Naive thymus-derived CD4-positive, alpha-beta T cell (primary cell): ENCODE measurements at places on chromosomes 7 and 10. TPM values are rescaled to one million over a fixed set of nuclear protein-coding genes. Genes with fewer than 3 reads are reported as not detected.

Gene ERLIN1
- total RNA-seq: 8.3 TPM

- DNase-seq: no peak
- H3K36me3 ChIP-seq: no peaks in the 10 kb centered on the region
- H3K4me1 ChIP-seq: no peaks in the 10 kb centered on the region
- H3K27ac ChIP-seq: no peak overlapping the region
- H3K4me3 ChIP-seq: no peak overlapping the region
- no peaks in the 10 kb centered on the region for H3K27me3 ChIP-seq
Measured at GRCh38 chr10:57535306-57535705, 732.4 kb downstream of the IPMK start.

DNA sequence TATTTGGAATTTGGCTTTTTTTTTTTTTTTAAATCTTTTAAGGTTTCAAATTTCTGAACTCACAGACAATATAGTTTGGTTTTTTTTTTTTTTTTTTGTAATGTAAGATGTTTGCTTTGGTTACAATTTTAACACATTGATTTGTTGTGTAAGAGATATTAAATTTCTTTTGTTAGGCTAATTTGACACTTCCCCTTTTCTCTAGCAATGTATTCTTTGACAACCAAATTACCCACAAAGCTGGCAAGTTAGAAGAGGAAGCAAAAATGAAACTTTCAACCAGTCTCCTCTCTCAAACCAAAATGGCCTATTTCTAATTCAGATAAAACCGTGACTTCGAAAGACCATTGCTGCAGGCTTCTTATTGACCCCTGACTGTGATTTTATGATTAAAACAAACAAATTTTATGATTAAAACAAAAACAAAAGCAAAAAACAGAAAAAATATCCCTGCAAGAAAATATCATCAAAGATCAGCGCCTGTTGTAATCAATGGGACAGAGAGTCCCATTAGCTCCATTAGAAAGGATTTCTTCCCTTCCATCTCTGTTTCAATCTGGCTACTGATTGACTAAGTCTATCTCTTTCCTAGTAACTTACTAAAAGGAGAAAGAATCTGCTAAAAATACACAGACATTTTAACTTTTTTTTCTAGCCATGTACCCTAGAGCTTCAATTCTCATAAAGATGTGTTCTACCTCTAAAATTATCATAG is 489.2 kb downstream of the MDFIC start:
- no peaks in the 10 kb centered on the region for H3K36me3 ChIP-seq
- DNase-seq: no peak
- H3K4me3 ChIP-seq: no peak overlapping the region
- no peaks in the 10 kb centered on the region for H3K4me1 ChIP-seq
- H3K27ac ChIP-seq: no peak overlapping the region

GRCh38 chr10:71255808-71256660 is 43.7 kb downstream of the UNC5B start:
- no peaks in the 10 kb centered on the region for H3K4me1 ChIP-seq
- no peak for DNase-seq
- H3K27ac ChIP-seq: no peak overlapping the region

- peak overlapping the region; percentile 37 for H3K4me3 ChIP-seq
- DNase-seq: peak; percentile 73
- H3K27ac ChIP-seq: peak overlapping the region; percentile 59
Measured at GRCh38 chr7:105677817-105678573, 96.7 kb upstream of the EFCAB10 start.

Gene CALML5
- not detected in 2 replicates for total RNA-seq

Gene PCDH15
- total RNA-seq: not detected

Gene UCN3
- not detected for total RNA-seq

GRCh38 chr10:98611436-98611835 is 164.7 kb upstream of the HPS1 start:
- no peaks in the 10 kb centered on the region for H3K4me1 ChIP-seq
- no peak overlapping the region for H3K4me3 ChIP-seq
- no peak overlapping the region for H3K27ac ChIP-seq
- H3K36me3 ChIP-seq: no peaks in the 10 kb centered on the region
- no peaks in the 10 kb centered on the region for H3K27me3 ChIP-seq

- no peaks in the 10 kb centered on the region for H3K4me1 ChIP-seq
- no peaks in the 10 kb centered on the region for H3K27me3 ChIP-seq
- no peaks in the 10 kb centered on the region for H3K36me3 ChIP-seq
- no peak overlapping the region for H3K4me3 ChIP-seq
- DNase-seq: no peak
Measured at GRCh38 chr7:151805191-151805590, 71.7 kb downstream of the PRKAG2 start.

DNA sequence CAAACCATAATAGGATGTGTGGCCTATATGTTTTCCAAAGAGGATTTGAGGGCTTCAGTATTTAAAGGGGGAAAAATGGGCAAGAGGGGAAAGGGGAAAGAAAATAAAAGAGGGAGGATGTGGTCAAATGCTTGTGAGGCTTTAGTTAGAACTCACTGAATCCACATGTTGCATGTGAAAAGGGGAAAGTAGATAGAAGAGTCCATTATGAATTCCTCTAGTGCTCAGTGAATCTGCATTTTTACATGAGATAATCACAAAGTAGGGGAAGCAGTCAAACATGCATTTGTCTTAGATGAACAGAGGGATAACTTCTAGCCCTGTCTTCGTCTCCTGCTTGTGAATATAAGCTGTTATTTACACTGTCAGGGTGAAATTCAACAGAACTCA is 24.6 kb upstream of the AKAP9 start:
- H3K36me3 ChIP-seq: no peaks in the 10 kb centered on the region
- H3K4me1 ChIP-seq: peaks cover 3% of the 10 kb centered on the region
- no peak overlapping the region for H3K4me3 ChIP-seq
- no peak for DNase-seq

DNA sequence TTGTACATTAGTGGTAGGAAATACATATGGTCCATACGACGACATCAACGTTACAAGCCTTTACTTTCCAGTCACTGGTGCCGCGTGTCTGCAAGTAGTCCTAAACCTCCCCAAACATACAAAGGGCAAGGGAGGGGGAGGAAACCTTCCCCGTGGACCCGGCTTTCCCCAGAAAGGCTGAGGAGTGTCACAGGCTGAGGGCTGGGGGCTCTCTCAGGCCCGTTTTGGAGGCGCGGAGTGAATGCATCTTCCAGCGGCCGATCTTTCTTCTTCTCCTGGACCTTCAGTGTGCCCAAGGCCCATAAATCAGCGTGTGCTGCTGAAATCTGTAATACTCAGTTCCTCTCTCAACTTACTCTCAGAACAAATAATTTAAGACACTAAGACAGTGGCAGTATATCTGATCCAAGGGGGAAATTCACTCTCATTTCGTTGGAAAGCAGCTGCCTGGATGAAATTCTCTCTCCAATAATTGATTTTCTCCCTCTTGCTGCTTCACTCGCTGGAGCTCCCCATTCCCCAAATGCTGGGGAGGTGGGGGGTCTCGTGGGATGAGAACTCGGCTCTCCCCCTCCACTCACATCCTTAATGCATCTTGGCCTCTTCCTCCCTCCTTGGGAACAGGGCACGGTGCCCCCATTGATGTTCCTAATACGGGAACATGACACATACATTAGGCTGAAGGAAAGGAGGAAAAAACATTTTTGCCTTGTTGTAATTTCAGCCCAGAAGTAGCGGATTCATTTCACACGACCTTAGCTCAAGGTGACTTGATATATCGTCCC is 126.1 kb downstream of the ADARB2 start:
- H3K27me3 ChIP-seq: peaks cover 5% of the 10 kb centered on the region
- H3K4me3 ChIP-seq: no peak overlapping the region
- no peaks in the 10 kb centered on the region for H3K4me1 ChIP-seq
- no peak for DNase-seq

- H3K27me3 ChIP-seq: no peaks in the 10 kb centered on the region
- DNase-seq: no peak
- H3K4me1 ChIP-seq: no peaks in the 10 kb centered on the region
- H3K4me3 ChIP-seq: no peak overlapping the region
- H3K36me3 ChIP-seq: no peaks in the 10 kb centered on the region
Measured at GRCh38 chr10:129511758-129512157, 44.7 kb downstream of the MGMT start.

DNA sequence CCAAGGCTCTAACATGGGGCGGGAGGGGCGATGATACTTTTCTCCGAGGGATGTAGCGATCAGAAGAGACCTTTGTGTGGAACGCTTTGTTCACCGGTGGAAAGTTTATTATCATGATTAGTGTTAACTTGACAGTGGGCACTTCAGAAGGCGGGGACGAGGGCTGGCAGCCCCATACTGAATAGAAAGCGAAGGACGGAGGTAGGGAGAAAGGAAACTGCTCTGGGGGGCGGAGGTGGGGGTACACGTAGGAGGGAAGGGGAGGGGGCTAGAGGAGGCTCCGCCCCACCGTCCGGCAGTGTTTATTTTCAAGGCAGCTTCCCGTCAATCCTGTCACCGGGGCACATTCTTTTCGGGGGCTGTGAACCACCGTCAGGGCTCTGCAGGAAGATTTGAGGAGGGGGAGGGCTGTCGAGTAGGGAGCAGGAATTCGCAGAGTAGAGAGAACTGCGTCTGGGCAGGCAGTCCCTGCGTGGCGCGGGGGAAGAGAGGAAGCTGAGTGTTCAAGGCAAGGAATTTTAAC is 9.4 kb upstream of the NKX2-3 start:
- H3K27me3 ChIP-seq: peaks cover 7% of the 10 kb centered on the region
- no peak overlapping the region for H3K27ac ChIP-seq

- H3K4me3 ChIP-seq: no peak overlapping the region
- H3K4me1 ChIP-seq: no peaks in the 10 kb centered on the region
- no peak for DNase-seq
- H3K36me3 ChIP-seq: no peaks in the 10 kb centered on the region
Measured at GRCh38 chr10:116909307-116909706, 60.0 kb downstream of the ENO4 start.

Gene ANKRD7
- total RNA-seq: not detected

DNA sequence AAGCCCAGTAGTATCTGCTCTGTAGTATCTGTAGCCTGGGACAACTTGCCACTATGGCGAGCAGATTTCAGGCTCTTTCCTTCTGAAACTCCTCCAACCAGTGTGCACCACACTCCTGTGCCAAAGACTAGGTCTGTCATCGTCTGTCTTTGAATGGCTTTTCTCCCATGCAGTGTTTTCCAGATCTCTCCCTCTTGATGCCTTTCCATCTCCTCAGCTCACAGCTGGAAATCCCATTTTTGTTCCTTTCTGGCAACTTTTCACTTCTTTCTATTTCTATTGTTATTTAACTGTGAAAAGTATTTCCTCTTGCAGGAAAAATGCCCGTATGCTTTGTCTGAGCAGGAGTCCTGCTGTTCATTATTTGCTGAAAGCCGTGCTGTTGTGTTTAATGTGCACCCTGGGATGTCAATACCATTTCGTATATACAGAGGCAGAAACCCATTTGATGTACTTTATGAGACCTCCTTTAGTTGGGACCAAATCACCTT is 373.7 kb downstream of the PHTF2 start:
- no peaks in the 10 kb centered on the region for H3K36me3 ChIP-seq
- H3K4me3 ChIP-seq: no peak overlapping the region
- H3K27me3 ChIP-seq: no peaks in the 10 kb centered on the region
- no peaks in the 10 kb centered on the region for H3K4me1 ChIP-seq
- no peak for DNase-seq
- no peak overlapping the region for H3K27ac ChIP-seq

- no peak overlapping the region for H3K27ac ChIP-seq
- no peaks in the 10 kb centered on the region for H3K4me1 ChIP-seq
Measured at GRCh38 chr7:42694894-42695507, 216.9 kb downstream of the C7orf25 start.

Gene SLC26A5
- total RNA-seq: not detected

- no peak overlapping the region for H3K27ac ChIP-seq
- H3K27me3 ChIP-seq: no peaks in the 10 kb centered on the region
- H3K4me3 ChIP-seq: no peak overlapping the region
- H3K36me3 ChIP-seq: no peaks in the 10 kb centered on the region
Measured at GRCh38 chr7:41698114-41698513, 4.8 kb downstream of the INHBA start.

- no peak overlapping the region for H3K4me3 ChIP-seq
- no peaks in the 10 kb centered on the region for H3K4me1 ChIP-seq
- no peaks in the 10 kb centered on the region for H3K27me3 ChIP-seq
Measured at GRCh38 chr7:113279256-113279655, 160.9 kb upstream of the SMIM30 start.
